ENCODE measurements at places on chromosomes 1 and 21.
A peak's percentile ranks its signal among the peaks of the same experiment; 100 is the strongest.

- DNase-seq: peak; percentile 20
These were observed 87.4 kb downstream of the FASLG start for GRCh38 chr1:172746091-172746949.

GRCh38 chr1:16088996-16089395 lies 15.5 kb upstream of the FAM131C start:
- DNase-seq: no peak

GRCh38 chr1:54987919-54988705 lies 7.7 kb downstream of the TMEM61 start:
- no peak for DNase-seq

DNA sequence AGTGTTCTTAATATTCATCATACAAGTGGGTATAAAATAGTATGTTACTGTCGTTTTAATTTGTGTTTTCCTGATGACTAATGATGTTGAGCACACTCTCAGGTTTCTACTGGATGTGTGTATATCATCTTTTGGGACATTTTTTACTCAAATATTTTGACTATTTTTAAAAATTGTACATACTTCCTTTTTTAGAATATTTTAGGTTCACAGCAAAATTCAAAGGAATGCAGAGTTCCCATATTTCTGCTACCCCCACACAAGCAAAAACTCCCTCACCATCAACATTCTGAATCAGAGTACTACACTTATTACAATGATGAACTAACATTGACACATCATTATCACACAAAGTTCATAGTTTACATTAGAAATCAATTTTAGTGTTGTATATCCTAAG lies 114.5 kb downstream of the DPYD start:
- no peak for DNase-seq

GRCh38 chr1:220927442-220927841 lies 48.2 kb downstream of the HLX start:
- no peak for DNase-seq

Measured in stimulated activated CD8-positive, alpha-beta memory T cell treated with anti-CD3 and anti-CD28 coated beads, Interleukin-7, amount 100 ng/mL, for 1 hour (primary cell).